ENCODE measurements at places on chromosomes 12 and 14.
A peak's percentile ranks its signal among the peaks of the same experiment; 100 is the strongest.

GRCh38 chr14:81042438-81042837 is 87.0 kb downstream of the TSHR start:
- DNase-seq: no peak

GRCh38 chr14:52875707-52876106 is 75.1 kb downstream of the FERMT2 start:
- no peak for DNase-seq

GRCh38 chr14:44804391-44804790 is 157.4 kb downstream of the KLHL28 start:
- no peak for DNase-seq

- no peak for DNase-seq
These were observed 15.4 kb downstream of the TMEM52B start for GRCh38 chr12:10194160-10194670.

DNA sequence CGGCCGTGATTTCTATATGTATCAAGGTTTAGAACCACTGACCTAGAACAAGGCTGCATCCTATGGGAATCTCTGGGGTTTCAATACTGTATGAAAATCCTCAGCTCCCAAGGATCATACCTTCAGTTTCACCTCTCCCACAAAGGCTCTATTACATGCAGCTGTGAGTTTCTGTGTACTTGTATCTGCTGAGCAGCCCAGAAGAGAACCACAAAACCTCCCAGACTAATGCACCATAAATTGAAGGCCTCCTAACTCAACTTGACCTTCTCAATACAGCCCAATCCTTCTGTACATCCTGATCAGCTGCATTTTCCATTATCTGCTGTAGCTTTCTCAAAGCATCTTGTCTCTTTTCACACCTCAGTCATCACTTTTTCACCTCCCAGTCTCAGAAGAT is 5.4 kb upstream of the KCNH5 start:
- no peak for DNase-seq

GRCh38 chr14:96272777-96273473 is 16.9 kb downstream of the BDKRB1 start:
- no peak for DNase-seq

- DNase-seq: no peak
These were observed 11.8 kb upstream of the RPL10L start for GRCh38 chr14:46663382-46663781.

DNA sequence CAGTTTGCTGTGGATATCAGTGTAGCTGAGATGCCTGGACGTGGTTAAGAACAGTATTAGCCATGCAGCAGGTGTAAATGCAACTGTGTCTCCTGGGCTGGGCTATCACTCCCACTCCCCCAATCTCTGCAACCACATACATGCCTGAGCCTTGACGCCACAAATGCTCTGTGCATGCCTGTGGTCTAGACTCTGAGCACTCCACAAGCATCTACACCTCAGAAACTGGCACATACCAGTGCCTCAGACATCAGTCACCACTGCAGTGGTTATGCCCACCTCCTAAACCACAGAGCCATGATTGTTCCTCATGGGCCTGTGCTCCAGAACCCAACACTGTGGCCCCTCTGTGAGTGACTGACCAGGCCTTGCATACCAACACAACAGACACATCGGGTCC is 226.8 kb upstream of the ALG10 start:
- DNase-seq: no peak

DNA sequence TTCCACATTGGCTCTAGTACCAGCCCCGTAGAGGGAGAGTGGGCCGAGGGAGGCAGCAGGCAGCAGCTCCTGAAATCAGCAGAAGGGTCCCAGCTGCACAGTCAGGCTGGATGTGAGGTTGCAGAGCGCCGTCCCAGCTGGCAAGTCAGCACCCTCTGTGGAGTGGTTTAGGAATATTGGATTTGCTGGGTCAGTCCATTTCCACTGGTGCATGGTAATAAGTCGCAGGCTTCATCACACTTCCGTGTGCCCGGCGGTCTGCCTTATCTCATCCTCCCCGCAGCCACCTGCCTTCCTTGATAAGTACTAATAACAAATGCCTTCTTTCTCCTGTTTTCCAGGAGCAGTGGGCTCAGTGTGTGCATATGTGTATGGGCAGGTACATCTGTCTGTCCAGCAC is 112.9 kb downstream of the TSPAN9 start:
- no peak for DNase-seq

DNA sequence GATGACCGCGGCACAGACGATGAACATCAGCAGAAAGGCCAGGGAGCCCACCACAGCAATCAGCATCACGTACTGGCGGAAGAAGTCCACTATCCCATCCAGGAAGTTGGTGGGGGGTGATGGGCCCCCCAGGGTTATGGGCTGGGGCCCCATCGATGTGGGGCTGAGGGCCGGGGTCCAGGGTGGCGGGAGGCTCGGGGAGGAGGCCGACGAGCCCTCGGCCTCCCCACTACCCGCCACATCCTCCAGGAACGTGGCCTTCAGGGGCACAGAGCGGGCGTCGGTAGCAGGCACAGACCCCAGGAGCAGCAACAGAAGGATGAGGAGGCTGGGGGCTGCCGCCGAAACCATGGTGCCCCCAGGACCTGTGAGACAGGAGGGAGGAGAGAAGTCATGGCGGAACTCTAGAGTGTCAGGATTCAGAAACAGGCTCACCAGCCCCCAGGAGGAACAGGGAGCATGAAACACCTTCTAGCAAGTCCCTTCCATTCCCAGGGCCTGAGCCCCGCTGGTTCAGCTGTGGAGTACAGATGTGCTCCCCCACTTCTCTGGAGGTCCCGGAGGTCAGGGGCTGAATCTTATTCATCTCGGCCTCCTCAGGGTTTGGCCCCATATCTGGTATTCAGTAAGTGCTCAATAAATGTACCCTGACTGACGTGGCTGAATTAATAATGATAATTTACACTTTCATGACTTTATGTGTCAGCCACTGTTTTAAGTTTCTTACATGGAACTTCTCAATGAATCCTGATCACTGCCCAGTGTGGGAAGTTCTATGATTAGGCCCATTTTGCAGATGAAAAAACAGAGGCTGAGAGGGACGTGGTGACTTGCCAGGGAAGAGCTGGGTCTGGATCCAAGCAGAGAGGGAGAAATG is 5.6 kb downstream of the TMEM119 start:
- DNase-seq: no peak

DNA sequence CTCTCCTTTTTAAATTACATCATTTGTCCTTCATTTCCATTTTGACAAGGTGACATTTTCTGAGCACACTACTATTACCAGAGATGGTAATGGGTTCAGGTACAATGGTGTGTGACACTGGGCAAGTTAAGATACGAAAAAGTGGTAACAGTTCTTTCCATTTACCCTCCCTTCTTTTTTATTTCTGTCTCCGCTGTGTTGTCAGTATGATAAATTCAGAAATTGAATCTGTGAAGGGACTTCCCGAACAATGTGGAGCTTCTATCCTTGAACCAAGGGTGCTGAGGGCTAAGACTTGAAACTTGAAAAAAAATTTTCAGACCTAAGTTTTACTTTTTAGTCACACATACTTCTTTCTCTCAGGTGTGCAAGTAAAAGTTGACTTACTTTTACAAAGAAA is 103.7 kb downstream of the ERC1 start:
- no peak for DNase-seq

- DNase-seq: no peak
These were observed 4.6 kb downstream of the SALL2 start for GRCh38 chr14:21521501-21521900.

DNA sequence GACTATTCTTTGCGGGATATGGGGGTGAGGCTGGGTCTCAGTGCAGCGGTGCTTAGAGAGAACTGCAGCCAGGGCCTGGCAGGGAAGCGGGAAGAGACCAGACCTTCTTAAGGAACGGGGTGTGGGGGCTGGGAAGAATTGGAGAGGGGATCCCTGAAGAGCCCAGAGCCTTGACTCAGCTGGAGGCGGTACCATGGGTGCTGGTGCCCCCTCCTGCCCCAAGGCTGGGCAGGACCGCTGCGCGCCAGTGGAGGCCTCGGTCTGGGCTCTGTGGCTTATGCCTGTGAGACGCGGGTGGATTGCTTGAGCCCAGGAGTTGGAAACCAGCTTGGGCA is 1.3 kb upstream of the RNU7-1 start:
- DNase-seq: no peak

DNA sequence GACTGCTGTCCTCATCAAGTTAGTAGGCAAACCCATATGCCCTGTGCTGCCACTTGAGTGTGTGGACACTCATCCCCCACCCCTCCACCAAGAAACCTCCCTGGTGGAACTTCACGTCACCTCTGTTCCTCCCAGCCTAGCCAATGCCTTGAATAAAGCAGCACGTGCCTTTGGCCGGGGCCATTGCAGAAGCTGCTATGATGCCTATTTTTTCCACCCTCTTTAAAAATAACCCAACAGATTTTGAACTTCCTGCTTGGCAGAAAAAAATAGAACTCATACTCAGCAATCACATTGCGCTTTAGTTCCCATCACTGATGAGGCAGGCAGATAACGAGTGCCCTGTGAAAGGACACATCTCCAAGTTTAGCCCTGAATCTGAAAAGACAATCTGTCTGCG is 23.1 kb upstream of the PWP1 start:
- DNase-seq: no peak

GRCh38 chr12:39619316-39619659 is 315 bp downstream of the ABCD2 start:
- DNase-seq: peak; percentile 84

GRCh38 chr12:78683031-78683430 is 181.5 kb upstream of the SYT1 start:
- no peak for DNase-seq

GRCh38 chr12:130651188-130651959 is 64.7 kb downstream of the RIMBP2 start:
- DNase-seq: no peak

- no peak for DNase-seq
These were observed 1.1 kb downstream of the TXNDC16 start for GRCh38 chr14:52551205-52551604.

DNA sequence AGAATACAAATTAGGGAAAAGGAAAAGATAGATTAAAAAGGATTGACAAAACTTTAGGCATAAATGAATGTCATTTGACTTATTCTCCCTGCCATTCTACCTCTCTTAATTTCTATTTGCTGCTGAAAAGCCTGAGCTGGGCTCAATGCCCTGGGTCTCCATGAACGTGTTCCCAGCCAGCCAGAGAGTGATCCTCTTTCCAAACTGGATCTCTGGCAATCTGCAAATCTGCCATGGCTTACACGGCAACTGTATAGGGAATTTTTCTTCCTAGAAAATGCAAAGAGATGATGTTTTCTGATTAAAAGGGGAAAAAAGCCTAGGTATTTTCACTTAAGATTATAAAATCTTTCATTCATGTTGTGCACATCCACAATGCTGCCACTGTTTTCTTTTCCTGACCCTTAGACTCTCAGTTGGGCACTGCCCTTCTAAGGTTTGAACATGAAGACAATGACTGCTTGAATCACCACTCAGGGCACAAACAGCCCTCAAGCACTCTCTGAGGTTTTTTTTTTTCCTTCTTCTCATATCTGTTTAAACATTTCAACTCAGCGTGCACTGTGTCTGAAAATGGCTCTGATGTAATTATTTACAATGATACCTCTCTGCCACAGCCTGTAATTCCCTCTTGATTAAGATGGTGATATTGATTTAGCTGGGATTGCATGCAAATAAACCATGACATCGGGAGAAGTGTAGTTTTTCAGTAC is 60.3 kb downstream of the DACT1 start:
- peak; percentile 25 for DNase-seq

DNA sequence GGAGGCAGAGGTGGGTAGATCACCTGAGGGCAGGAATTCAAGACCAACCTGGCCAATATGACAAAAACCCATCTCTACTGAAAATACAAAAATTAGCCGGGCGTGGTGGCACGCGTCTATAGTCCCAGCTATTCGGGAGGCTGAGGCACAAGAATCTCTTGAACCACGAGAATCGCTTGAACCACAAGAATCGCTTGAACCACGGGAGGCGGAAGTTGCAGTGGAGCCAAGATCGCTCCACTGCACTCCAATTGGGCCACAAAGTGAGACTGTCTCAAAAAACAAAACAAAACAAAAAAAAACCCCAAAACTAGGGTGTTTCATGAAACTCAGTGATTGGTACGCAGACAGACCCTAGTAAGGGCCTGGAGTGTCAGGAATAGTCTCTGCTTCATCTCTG is 6.4 kb upstream of the ARF6 start:
- no peak for DNase-seq

DNA sequence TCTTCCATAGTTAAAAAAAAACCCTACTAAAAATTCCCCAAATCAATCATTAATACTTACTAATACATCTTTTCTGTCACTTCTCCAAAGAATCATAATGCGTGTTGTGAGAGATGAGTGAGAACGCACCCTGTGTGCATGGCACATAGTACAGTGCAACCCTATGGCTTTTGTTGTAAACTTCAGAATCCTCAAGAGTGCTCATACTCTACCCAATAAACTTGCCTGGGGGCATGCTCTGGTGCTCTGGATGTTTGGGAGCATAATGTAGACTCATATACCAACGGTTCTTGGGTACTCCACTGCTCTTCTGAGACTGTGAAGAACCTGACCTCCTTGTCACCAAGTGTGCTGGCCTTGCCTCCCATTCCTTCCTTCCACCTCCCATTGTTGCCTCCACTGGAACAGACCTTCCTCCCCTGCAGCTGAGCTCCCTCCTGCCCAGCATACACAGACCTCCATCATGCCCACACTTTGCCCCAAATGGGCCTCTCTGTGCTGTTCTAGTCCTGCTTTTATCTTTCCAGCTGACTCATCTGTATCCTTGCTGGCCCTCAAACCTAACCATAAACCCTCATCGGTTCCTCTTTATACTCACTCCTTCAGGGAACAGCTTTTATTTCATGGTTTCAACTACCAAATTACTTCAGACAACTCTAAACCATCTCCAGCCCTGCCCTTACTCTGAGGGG is 8.9 kb downstream of the DCP1B start:
- DNase-seq: no peak

- peak; percentile 66 for DNase-seq
These were observed 43.3 kb upstream of the DHRS4 start for GRCh38 chr14:23910101-23910875.

- DNase-seq: peak; percentile 77
These were observed 82.5 kb upstream of the EVL start for GRCh38 chr14:99982537-99983250.

GRCh38 chr12:40825156-40825555 is 132.9 kb downstream of the CNTN1 start:
- DNase-seq: no peak

DNA sequence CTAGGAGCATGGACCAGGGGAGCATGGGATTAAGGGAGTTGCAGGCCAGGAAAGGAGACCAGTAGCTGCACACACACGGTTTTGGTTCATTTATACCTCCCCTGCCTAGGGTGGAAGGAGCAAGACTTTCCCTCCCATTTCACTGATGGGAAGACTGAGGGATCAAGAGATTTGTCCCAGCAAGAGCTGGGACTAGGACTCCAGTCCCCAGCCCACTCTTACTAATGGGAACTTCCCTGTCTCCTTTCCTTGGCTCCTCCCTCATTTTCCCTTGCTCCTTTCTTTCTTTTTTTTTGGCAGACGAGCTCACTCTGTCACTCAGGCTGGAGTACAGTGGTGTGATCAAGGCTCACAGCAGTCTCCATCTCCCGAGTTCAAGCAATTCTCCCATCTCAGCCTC is 13.0 kb downstream of the SCNN1A start:
- DNase-seq: no peak

- DNase-seq: no peak
These were observed 224.0 kb downstream of the TTC6 start for GRCh38 chr14:37819155-37820015.

- DNase-seq: no peak
These were observed 8.0 kb downstream of the AQP6 start for GRCh38 chr12:49980501-49981349.

Measured in NCI-H446 (cell line).